ENCODE measurements at places on chromosomes 11 and 22.

DNA sequence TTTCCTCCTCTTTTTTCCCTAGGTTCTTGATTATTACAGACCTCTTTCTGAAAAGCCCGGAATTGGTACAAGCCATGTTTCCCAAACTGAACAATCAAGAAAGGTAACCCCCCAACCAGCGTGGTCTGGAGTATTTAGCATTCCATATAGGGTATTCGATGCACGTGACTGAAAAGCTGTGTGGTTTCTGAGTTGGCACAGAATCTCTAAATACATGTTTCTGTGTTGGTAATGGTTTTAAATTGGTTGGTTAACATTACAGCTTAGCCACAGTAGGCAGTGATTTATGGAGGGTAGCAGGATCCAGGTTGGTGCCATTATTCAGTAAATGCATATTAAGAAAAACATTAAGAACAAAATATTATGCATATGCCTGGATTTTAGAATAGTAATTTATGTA lies 46.8 kb downstream of the ATXN10 start:
- DNase-seq = no peak

DNA sequence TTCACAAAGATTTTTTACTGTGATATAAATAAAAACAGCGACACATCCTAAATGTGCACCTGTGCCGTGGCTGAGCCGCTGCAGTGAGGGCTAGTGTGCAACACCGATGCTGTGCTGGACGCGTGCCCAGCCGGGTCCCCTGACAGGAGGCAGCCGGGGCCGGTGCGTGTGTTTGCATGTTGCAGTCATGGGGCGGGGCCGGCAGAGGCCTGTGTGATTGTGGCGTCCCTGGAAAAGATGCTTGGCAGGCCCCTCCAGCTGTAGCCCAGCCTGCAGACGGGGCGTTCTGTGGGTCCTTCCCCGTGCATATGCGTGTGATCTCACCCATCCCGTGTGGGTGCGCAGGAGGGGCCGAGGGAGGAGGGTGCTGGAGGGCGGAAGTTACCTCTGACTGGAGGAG lies 30.6 kb downstream of the MUC6 start:
- DNase-seq = no peak

- no peak for DNase-seq
Observed at GRCh38 chr11:66318600-66318970, 1.7 kb upstream of the CD248 start.

DNA sequence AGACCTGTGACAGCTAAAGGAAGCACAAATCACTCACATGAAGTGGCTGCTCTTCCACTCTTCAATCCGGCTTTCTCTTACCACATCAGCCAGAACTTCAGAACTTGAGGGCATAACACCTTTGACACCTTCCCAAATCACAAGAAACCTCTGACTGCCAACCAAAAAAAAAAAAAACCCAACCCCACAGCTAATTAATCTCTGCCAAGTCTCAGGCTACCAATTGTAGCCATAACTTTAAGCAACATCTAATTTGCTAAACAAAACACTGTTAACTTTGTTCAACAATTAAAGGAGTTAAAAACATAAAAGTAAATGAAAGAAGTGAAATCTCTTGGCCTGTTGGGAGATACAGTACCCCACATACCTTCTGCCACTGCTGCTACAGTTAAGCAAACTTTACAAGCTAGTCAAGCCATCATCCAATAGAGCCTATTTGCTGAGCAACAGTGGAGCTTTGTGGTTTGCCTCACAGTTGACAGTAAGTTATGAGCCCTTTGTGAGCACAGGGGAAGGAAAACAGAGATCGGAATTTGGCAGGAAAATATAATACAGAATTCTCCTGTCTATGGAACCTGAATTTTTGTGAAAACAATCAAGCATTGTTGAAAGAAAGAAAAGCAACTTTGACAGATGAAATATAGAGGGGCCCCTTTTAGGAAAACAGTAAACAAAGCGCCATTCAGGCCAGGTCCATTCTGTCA lies at the start of gene SOX6:
Gene SOX6, minus strand, starts transcription at position 490 of the 704 bp plus-strand sequence. CDS start 15,298 bp downstream, outside the sequence.
- DNase-seq = peak; percentile 14

GRCh38 chr11:82863209-82863608 lies 37.0 kb downstream of the PRCP start:
- no peak for DNase-seq

- no peak for DNase-seq
Observed at GRCh38 chr11:105034813-105035620, at the start of gene CASP1. Gene CASP1, minus strand, starts transcription at chr11:105035144. Its CDS starts 31 bp downstream, at chr11:105035113.

GRCh38 chr22:45212306-45212709 lies 28.4 kb downstream of the KIAA0930 start:
- peak; percentile 47 for DNase-seq

DNA sequence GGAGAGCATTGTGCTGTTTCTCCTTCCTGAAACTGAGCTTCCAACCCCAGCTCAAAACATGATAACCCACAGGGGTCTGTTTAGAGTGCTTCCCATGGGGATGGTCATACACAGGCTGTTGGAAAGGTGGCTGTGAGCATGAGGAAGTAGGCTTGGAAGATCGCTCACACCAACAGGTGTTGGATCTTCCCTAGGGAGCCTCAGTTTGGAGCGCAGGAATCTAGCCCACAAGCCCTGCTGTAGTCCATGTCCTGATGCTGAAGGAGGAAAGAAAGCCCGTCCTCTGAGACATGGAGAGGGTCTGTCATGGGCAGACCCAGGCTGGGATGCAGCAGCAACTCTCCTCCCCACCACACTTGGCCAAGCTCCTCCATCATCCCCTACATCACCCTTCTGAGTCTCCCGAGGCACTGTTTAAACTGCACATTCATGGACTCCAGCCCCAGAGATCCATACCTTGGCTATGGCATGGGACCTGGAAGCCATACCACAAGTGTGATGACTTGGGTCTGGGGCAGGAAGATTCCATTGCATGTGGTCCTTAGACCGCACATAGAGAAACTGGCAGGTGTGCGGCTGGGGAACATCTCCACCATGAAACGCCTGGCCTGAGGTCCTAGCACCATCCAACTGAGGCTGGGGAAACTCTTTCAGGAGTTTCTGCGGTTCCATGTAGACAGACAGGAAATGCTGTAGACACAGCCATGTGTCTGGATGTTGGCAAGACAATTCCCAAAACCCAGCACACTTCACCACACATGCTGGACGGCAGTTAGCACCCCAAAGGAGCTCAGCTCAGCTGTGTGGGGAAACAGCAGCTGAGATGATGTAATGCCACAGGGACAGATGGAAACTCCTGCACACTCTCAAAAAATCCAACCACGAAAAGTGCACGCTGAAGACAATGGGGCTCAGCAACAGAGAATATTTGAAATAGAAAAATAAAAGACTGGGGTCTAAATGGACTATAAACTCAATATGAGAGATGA lies 27.6 kb upstream of the TTC12 start:
- DNase-seq = no peak

DNA sequence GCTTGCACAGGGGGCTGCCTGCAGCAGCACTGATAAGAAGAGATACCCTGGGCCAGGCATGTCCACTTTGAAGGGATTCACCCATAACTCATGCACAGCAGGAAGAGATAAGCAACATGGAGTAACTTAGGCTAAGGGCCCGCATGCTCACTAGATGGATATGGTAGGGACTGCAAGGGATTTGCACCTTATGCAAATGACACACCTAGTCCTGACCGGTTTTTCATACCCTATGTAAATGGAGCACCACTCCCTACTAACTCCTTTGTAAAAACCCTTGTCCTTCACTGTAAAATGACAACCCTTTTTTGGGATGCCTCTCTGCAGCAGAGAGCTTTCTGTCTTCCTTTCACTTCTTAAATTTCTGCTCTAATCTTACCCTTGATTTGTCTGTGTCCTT lies 658.9 kb upstream of the CCDC179 start:
- no peak for DNase-seq

DNA sequence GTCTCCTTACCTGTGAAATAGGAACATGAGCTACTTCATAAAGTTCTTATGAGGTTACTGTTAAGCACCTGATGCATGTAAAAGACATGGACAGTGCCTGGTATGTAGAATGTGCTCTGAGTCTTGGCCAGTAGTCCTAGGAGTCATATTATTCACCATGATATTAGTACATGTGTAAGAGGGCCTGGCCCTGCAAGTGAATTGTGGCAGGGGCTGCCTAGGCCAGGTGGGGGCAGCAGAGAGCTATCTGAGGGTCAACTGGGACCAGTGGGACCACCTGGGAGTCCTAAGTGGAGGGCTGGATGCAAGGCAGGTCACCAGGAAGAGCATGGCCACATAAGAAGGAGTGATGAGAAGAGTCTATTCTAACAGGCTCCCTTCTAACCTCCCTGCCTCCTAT lies 529.5 kb downstream of the SOX6 start:
- peak; percentile 86 for DNase-seq

DNA sequence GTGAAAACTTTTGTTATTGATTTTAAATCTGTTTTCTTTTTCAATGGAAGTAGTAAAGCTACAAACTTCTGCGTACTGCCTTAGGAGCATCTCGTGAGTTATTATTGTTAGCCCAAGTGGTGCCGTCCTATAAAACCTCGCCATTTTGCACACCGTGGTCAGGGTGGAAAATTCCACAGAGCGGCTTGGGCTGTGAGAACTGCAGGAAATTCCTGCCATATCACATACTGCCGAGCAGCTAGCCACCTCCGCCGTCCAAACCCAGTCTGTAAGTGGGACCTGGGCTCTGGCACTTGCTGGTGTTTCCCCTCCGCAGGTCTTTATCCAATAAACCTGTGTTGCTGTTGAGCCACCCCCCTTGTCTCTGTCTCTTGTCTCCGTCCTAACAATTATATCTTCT lies 88.0 kb upstream of the POU2AF2 start:
- DNase-seq = no peak

DNA sequence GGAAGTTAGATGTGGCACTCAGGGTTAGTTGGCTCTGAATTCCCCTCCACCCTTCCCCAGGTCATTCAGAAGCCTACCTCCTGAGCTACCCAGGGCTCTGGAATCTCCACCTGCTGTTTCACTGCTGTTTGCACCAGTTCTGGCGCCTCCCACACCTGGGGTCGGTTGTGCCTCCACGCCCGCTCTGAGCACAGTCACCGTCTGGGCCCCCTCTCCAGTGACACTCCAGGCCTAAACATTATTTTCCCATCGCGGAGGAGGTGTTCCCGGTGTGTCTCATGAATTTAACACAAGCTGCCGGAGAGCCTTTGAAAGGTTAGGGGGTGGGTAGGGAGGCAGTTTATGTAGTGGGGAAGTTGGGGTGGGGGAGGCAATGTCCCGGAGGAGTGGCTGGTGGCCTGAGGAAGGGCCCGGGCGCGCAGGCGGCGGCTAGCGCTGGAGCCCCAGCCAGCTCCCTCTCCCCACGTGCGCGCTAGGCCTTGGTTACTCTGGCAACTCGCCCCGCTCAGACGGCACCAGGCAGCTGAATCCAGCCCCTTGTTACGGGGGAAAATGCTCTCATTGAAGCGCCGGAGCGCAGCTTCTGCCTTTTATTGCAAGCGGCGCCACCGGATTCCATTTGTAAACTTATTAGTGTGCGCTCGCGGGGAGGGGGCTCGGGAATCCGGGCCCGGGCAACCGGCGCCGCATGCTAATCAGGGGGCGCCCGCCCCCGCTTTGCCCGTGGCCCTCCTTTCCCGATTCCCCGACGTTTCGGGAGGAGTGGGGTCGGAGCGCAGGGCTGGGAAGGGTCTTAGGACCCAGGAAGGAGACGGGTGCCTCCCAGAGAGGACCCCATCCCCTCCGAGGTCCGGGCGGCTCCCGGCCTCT lies 52.4 kb downstream of the GRIK4 start:
- DNase-seq = peak; percentile 68

- no peak for DNase-seq
Observed at GRCh38 chr11:36249246-36249645, 40.0 kb downstream of the COMMD9 start.

DNA sequence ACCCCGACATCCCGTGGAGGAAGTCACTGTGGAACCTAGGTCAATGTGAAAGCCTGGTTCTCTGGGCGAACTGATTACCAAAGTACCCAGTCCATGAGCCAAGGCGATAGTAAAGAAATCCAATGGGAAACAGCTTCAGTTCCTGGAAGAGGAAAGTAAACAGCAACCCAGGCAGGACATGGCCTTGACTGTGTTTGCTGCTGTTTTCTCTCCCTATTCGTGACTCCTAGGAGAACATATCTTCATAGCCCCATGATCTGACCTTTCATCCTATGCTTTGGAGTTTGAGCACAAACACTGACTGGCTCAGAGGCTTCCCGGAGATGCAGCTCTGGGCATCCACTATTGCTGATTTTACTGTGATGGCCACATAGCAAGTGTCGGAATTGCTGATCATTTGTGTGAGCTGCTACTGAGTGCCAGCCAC lies 45.1 kb downstream of the LRFN4 start:
- no peak for DNase-seq

DNA sequence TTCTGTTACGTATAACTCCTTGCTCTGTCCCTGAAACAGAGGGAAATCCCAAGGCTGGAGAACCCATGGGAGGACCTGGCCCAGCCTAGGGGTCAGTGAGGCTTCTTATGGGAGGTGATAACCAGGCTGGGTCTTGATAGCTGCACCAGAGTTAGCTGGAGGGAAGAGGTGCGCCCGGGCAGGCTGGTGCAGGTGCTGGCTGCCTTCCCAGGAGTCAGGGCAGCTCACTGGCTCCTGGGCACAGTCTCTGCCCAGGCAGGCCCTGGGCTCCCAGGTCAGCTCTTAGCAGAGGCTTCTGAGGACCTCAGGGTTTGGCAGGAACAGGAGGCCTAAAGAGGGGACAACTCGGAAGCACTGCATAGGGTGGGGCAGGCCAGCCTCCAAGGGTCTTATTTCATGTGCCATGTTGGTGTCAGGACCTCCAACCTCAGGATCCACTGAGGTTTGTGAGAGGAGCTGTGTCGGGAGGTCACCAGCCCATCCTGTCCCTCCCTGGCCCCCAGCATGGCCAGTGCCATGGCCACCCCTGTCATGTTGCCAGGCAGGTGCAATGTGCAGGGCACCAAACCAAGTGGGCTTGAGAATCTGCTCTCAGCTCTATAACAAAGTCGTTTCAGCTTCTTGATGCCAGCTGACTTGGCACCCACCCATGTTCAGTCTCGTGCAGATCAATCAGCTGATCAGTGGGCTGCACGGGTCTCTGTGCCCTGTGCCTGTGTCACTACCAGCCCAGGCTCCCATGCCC lies 20.5 kb upstream of the CELSR1 start:
- no peak for DNase-seq

- DNase-seq = peak; percentile 32
Observed at GRCh38 chr11:2777386-2777785, 77.6 kb upstream of the KCNQ1OT1 start.

- peak; percentile 79 for DNase-seq
Observed at GRCh38 chr22:47192651-47193437, 430.4 kb downstream of the TBC1D22A start.

DNA sequence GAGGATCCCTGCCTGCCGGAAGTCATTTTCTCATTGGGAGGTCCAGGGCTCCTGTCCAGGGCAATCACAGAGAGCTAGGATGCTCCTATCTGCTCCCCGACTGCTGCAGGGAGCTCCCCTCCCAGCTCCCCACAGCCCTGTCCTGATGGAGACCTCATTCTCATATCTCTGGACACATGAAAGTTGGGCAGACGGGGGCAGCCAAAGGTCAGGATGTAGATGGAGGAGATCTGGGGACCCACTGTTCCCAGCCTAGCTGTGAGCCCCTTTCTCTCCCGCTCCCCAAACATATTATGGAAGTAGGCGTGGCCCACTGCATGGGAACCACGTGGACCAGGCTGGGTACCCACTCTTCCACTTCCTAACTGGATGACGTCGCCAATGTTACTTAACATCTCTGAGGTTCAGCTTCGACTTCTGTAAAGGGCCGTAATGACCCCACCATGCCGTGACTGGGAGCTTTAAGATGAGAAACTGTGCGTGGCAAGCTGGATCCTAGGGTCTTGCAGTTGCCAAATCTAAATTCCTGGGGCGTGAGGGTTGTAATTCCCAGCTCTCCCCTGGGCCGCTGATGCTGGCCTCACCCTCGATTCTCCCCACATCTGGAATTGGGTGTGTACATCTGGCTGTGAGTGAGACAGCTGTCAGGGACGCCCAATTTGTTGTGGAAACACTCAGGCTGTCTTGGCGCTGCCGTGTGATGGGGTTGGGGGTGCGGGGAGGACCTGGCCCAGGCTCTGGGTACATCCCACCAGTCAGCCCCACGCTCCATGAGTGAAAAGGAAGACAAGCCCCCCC lies 1.8 kb downstream of the CDC42EP2 start:
- no peak for DNase-seq
